ENCODE measurements at places on chromosomes 3 and 15.

DNA sequence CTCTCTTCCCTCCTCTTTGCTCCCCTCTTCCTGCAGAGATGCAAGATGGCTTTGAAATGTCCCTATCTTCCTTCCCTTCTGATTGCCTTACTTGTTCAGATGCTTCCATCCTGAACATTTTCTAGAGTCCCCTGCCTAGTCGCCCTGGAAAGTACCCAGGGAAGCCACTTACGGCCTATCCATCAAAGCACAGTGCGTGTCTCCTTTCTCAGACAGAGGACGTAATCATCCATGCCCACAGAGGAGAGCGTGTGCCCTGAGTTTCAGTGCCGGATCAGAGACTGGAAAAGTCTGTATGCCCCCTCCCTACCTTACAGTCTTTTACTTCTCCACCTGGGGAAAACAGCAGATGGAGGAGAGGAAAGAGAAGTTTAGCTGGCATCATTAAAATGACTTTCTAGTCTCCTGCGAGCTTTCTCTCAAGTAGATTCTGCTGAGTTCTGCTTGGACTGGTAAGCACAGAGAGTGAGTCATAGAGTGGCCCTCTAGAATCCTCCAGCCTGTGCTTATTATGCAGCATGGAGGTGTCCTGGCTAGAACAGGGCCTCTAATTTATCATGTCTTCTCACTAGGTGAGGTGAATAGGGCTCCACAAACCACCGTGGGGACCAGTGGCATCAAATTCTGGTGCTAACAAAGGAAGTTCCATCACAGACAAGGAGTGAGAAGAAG lies 114.6 kb downstream of the SLCO3A1 start:
- no peak for DNase-seq

DNA sequence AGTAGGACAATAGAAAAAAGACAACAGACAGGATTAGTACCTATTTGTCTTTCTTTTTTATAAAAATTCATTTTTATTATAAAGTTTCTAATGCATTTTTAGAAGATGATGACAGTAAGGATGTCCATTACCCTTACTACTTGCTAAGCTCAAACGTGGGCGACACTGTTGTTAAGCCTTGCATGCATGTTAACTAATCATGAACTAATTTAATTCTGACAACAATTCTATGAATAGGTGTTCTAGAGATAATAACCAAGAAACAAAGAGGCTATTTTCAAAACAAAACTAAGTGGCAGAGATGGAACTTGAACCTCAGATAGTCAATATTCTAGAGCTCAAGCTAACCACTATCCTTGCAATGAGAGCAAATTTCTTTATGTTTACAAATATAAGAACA lies 247.9 kb downstream of the GBE1 start:
- no peak for DNase-seq

DNA sequence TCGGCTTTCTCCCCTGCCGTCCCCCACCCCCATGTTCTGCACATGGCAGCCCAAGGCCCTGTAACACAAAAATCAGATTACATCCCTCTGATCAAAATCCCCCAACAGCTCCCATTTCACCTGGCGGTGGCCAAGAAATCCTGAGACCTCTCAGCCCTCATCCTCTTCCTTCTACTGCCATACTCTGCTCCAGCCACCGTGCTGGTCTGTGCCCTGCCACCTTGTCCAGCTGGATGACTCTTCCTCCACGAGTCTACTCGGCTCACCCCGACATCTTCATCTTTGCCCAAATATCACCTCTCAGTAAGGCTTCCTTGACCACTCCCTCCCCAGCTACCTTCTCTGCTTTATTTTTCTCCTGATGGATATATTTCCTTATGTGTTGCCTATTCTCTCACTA lies 3.1 kb downstream of the CCDC51 start:
- DNase-seq, result no peak

DNA sequence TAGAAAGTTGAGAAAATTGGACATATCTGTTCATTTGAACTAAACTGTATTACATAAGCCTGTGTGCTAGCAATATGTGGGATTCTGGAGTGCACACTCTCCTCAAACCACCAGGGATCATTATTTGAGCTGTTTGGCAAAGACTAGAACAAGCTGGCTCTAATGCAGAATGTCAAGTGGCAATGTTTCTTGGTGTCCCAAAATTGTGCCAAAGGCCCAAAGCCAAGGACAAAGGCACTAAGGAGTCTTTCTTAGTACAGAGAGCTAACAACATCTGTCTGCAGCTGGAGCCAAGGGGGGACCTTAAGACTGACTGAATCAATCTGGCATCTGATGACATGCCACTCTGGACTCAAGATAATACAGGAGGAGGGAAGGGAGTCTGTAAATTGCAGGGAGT lies 76.7 kb upstream of the STRIT1 start:
- DNase-seq, result no peak

GRCh38 chr3:82342521-82342920 lies 581.1 kb upstream of the GBE1 start:
- DNase-seq, result no peak

GRCh38 chr3:135849827-135850226 lies 115.7 kb upstream of the PPP2R3A start:
- DNase-seq, result no peak

DNA sequence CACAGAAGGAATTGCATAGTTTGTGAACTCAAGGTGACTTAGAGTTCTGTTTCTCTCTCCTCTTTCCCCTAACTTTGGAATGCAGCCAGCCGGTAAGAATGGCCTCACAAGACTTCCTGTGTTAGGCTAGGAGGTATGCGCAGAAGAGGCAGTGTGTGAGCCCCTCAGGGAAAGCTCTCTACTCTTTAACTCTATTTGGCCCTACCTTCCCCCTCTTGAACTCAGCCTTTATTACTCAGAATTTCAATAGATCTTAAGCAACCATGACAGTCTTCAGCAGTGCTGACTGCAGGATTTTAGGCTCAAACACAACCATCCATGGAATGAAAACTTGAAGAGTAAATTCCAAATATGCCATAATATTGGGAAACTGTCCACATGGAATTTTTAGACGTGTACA lies 209.5 kb downstream of the DTWD1 start:
- DNase-seq, result no peak

DNA sequence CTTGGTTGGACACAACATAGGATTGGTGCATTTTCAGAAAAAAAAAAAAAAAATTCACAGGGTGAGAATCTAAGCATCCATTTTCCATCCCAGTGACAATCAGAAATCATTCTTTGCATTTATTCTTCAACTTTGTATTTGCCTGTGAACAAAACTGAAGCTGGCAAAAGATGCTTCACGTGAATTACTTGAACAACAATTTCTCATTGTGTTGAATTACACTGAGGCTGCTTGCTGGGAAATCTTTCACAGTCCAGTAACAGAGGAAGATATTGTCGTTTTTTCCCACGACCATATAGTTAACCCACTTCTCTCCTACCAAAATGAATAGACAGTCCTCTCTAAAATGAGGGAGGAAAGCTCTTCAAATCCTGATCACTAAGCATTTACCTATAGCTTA lies 4.3 kb upstream of the SLCO3A1 start:
- DNase-seq, result no peak
